Activated CD4-positive, CD25-positive, alpha-beta regulatory T cell (primary cell): ENCODE measurements at places on chromosomes 1 and 21.

DNA sequence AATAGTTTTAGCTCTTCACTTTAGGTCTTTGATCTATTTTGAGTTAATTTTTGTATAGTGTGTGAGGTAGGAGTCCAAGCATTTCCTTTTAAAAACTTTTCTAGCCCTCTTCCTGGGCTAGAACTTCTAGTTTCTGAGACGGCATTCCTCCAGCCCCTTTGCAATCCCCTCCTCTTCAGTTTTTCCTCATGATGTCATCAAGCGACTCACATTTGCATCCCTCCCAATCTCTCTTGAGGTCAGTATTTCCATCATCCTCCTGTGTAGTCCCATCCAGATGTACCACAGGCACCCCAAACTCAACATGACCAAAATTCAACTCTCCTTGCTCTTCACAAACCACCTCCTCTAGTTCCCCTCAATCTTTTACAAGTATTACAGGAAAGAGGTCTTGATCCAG is 10.7 kb downstream of the HMGN2 start:
- no peak for DNase-seq

- DNase-seq, result no peak
These were observed 24.3 kb downstream of the UBE2Q1 start for GRCh38 chr1:154533952-154534844.

GRCh38 chr1:165371588-165372225 is 15.2 kb upstream of the LMX1A start:
- DNase-seq, result no peak

- no peak for DNase-seq
These were observed 32.9 kb downstream of the CD58 start for GRCh38 chr1:116537898-116538297.

DNA sequence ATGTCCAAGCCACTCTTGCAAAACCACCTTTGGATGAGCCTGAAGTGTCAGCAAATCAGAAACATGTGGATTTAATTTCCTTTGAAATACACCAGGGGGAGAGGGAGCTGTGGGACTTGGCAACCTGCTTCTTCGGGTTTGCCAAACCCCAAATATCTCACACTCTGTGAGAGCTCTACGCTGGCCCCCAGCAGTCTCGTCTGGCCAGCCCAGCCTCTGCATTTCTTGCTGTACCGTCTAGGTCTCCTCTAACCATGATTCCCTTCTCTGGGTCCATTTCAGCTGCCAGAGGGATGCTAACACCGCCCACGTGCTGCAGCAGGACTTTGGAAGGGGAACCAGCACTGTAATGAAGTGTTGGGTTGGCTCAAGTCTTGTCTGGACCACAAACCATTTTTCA is 114.6 kb downstream of the MRPS6 start:
- no peak for DNase-seq

DNA sequence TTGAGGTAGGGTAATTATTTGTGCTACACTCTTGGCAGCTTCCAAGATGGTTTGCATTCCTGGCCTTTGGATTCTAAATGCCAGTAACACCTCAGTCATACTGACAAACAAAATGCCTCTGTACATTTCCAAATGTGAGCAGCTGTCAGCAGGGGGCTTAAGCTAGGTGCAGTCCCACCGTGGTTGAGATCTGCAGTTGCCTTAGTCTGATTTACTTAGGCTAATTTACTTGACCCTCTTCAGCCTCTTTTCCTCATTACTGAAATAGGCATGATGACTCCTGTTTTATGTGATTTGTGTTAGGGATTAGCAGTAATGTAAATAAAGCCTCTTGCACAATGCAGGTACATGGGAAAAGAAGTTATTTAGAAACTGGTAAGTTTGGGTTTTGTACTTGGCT is 13.5 kb upstream of the SPATA1 start:
- DNase-seq, result no peak

DNA sequence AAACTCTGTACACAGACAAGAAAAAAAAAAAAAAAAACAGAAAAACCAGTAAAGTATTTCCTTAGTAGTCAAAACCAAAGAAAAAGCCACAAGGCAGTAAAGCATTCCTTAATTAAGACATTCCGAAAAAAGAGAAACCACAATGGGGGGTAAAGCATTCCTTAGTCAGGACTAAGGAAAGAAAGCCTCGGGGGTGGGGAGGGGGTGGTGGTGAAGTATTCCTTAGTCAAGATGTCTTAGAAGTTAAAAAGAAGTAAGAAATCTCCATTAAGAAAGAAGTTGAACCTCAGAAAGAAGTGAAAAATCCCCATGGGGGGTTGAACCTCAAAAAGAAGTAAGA is 28.2 kb upstream of the FMO1 start:
- no peak for DNase-seq

DNA sequence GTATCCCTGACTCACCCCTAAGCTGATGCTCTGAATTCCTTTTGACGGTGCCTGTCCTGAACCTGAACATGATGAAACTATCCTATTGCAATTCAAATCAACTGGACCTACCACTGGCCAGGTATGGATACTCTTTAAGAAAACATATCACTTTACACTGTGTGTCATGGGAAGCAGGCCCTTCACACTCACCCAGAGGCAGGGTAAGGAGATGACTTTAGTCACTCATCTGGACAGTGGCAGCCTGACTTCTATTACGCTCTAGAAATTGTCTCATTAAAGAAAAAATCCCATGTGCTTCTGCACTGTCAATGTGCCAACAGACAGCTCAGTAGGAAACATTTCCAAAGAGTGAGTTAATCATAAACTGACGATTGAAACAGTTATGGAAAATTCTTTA is 94.3 kb downstream of the VAV3 start:
- no peak for DNase-seq

DNA sequence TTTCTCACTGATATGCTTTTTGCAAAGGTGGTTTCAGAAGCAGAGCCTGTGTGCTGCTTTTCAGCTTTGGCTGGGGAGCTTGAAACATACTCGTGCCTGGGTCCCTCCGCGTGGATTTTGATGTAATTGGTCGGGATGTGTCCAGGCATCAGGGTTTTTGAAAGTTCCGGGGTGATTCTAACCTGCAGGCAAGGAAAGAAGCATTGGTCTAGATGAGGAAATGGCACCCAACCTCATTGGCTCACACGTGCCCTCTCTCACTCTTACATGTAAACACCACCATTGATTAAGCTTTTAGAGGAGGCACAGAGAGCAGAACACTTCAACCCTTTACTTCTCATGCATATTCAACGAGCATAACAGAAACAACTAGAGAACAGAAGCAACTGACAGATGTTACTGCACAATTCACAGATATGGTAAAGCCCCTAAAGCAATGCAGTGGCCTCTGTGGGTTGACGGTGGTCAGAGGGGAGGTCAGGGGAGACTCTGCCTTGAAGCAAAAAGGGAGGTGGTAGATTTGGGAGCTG is 112.1 kb downstream of the TLR5 start:
- DNase-seq, result no peak

DNA sequence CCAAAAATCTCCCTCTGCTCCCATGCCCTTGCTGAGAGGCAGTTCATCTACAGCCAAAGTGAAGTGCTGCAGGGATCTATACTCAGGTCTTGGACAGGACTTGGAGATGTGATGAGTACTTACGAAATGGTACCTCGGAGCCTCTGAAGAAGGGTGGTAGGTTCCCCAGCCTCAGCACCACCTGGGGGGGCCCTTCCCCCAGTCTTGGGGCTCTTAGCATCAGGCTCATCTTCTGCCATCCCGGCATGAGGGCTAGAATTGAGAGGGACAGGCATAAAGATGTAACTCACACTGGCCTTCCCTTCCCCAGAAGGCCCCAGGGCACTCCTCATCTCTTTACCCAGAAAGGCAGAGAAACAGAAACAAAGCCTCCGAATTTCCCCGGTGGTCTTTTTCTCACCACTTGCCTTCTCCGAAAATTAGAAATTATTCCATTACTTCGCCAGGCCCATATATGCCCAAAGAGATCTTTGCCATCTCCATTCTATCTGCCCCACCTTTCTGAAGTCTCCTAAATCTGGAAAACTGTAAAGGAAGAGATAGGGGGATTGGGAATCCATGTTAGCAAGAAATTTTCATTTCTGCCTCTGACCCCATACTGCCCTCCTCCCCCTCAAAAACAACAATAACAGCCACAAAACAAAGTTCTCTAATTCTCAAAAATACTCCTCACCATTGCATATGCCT is 827 bp downstream of the RFX5 start:
- DNase-seq, result no peak

- DNase-seq, result no peak
These were observed 22.0 kb downstream of the PRAMEF20 start for GRCh38 chr1:13432251-13432650.
